ENCODE measurements at places on chromosomes 1 and 21.

GRCh38 chr1:166875734-166876539 lies at the start of gene TADA1:
Gene TADA1 (minus strand): TSS chr1:166876264. CDS start chr1:166876233, 31 bp downstream.
- DNase-seq: peak; percentile 96

DNA sequence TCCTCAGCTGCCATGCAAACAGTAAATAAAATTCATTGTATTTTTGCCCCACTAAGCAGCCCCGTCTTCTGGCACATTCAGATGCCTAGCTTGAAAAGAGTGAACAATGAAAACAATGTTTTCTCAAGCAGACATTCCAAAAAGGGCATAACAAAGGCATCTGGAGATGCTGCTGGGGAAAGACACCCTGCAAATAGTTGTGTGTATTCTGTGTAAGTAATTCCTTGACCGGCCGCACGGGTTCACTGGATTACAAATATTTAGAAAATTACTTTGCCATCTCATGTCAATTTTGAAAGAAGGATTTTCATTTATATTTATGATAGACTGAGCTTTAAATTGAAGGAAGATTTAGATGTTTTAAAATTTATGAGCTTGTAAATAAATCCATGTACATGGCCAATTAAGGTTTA lies 142.2 kb downstream of the SLC45A1 start:
- no peak for DNase-seq

DNA sequence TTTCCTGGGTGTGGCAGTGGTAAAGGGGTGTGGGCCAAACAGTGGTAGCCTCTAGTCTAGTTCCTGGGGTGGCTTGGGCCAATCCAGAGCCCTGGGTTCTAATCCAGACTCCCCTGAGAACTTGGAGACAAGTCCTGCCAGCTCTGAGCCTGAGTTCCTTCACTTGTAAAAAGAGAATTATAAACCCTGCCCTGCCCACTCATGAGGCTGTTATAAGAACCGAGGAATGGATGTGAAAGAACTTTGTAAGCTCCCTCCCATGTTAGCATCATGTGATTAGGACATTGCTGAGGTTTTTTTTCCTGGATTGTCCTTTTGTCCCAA lies 131.0 kb downstream of the RRAGC start:
- DNase-seq: no peak

- DNase-seq: no peak
These were observed 35.9 kb downstream of the SLC30A1 start for GRCh38 chr1:211543025-211543424.

DNA sequence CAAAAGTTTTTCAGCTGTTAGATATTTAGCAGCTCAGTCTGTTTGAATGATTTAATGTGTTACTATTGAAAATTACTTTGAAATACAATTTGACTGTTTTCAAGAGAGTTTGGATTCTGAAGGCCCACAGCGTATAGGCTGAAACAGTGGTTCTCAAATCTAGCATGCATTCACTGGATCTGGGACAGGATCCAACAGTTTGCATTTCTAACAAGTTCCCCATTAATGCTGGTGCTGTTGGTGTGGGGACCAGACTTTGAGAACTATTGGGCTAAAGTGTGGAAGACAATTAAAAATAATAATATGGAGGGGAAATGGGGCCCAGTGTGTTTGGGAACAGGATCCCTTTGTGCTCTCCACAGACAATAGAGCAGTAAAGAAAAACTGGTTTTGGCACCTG lies 31.9 kb downstream of the ITSN1 start:
- no peak for DNase-seq

DNA sequence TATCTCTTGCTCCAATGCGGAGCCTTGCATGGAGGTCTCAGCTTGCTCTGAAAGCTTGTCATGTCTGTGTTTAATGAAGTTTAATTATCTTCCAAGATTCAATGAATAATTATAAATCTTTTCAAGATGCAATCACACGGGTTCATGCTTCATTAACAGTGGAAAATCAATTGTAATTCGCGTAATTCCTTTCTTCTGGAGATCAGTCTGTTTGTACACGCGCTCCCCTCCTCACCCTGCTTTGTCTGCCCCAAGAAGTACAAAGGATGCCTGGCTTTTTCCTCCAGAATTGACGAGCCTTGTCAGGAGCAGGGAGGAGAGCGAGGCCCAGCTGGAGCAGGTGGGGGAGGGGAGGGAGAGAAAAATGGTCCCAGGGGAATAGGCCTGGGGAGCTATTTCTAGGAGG lies 65.0 kb upstream of the DISP3 start:
- DNase-seq: no peak

GRCh38 chr1:218718206-218718605 lies 373.1 kb downstream of the TGFB2 start:
- no peak for DNase-seq

Data from T-helper 9 cell (primary cell).